Esophagus muscularis mucosa (tissue), 4 donors: ENCODE measurements at places on chromosomes 3 and 15. TPM values are rescaled to one million over a fixed set of nuclear protein-coding genes. Genes with fewer than 3 reads are reported as not detected.

- no peak for DNase-seq
These were observed 594.0 kb upstream of the UBE2E2 start for GRCh38 chr3:22609139-22609538.

GRCh38 chr3:78314327-78314726, 1274.4 kb downstream of the ROBO2 start:
- DNase-seq, result no peak

DNA sequence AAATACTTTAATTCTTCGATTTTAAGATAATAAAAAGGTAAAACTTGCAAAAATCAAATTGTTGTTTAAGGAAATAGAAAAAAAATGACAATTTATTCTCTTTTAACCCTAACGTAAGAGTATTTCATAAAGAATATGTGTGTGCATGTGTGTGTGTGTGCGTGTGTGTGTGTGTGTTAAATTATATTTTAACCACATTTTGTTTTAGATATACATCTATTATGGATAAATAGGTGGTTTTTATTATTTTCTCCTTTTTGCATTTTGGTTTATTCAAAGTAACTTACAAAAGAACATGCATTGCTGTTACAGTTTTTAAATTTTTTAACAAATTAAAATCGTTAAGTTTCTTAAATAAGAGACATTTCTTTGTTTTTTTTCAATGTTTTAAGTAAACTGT, 414.4 kb downstream of the NAALADL2 start:
- DNase-seq, result no peak

- no peak for DNase-seq
These were observed 13.7 kb downstream of the FRMD5 start for GRCh38 chr15:44181410-44181809.

DNA sequence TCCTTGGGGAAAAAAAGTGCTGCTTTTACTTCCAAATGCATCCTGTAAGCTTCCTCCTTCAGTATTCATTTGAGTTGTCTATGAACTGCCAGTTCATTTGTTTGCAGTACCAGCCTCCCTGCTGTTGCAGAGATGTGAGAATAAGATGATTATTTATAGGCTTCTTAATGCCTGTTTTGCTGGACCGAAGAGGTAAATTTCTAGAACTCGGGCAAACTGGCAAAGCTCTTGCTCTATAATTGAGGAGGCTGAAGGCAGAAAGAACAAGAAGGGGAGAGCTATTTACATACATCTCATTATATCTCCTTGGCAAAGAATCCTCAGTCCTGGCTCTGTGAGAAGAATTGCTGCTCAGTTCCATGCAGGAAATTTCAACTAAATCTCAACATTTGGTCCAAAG, 790.4 kb downstream of the GRM7 start:
- no peak for DNase-seq

- DNase-seq, result no peak
These were observed 253.8 kb downstream of the XXYLT1 start for GRCh38 chr3:195017151-195017550.

DNA sequence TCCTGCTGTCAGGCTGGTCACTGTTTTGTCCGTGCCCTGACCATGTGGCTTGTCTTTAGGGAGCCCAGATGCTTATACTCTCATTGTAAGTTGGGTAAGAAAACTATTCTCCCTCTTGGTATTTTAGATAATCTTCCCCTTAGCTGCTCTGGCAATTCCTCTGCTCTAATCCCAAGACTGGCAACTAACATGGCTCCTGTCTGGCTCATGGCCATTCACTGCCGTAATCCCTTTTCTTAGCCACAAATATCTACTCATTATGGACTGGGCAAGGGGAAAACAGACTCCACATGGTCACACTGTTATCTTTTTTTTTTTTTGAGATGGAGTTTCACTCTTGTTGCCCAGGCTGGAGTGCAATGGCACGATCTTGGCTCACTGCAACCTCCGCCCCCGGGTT, 38.8 kb downstream of the TYRO3 start:
- no peak for DNase-seq

DNA sequence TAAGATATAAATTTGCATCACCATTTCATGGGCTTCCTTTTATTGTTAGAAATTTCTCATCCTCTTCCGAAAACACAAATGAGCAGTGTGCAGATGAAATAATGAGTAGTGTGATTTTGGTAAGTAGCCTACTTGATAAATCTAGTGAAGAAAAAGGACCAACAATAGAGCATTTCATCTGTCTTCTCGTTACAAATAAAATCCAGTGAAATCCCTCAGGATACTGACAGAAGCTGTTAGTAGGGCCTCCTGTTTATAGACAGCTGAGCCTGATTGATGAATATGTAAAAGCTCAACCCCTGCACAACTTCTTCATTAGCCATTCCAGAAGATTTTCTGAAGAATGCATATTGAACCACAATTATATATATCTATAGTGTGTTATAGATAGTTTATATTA, 363.7 kb upstream of the EPHA6 start:
- no peak for DNase-seq

- DNase-seq, result no peak
These were observed 1.8 kb downstream of the ICE2 start for GRCh38 chr15:60477164-60477563.

GRCh38 chr3:14241716-14242115, 63.1 kb downstream of the LSM3 start:
- no peak for DNase-seq

DNA sequence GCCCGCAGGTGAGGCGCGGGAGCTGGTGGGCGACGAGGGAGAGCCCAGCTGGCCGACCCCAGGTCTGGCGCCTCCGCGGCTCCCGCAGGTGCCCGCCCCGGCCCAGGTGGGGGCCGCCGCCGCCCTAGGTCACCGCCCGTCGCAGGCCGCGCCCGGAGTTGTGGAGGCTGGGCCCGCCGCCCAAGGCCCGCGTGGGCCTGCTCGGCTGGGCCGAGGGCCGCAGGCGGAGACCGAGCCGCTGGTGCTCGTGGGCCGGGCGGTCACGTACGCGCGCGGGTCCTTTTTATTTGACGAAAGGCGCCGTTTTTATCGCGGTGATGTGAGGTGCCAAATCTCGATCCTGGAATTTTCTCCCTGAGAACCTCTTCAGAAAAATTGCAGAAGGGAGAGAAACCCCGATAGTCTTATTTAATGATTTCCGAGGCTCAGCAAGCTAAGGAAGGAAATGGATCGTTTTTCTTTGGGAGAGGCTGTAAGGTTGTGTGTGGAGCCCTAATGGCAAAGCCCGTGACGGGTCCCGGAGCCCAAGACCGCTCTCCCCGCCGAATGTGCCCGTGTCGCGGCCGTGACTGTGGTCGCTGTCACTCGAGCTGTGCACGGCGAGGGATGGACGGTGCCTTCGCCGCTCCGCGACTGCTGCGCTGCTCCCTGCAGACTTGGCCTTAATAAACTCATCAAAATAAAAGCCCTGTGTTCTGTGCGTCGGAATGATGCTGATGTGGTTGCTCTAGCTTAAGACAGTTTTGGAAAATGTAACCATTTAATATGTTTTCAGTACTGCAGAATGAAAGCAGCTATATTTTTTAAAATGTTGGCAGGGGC, 612 bp downstream of the APPL1 start:
- DNase-seq, result no peak

DNA sequence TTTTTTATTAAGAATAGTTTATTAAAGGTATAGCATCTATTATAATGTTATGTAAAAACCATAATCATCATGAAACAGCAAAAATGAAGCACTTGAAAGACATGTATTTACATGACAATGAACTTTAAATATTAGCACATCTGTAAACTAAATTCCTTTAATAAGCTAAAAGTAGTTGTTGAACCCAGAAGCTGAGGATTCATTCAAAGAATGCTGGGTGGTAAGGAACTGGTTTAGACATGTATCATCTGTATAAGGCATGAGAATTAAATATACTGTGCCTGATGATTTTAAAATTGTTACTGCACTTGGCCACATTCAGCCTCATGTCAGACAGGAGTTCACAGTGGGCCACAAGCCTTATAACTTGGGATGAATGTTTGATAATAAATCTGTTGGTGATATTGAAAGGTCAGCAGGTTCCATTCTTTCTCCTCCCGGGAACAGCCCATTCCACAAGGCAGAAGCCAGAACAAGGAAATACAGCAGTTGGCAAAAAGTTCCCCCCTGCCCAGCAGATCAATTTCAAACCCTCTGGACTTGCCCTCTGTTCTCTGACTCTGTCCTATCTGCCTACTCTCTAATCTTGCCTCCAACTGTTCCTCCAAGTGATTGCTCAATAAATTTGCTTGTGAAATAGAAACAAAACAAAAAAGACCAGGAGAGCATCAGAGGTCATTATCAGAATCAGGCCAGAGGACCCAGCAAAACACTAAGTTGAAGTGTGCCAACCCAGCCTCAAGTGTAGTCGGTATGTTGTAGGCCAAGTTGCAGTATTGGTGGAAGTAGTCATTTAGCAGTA, 49.8 kb upstream of the TEX264 start:
- no peak for DNase-seq

DNA sequence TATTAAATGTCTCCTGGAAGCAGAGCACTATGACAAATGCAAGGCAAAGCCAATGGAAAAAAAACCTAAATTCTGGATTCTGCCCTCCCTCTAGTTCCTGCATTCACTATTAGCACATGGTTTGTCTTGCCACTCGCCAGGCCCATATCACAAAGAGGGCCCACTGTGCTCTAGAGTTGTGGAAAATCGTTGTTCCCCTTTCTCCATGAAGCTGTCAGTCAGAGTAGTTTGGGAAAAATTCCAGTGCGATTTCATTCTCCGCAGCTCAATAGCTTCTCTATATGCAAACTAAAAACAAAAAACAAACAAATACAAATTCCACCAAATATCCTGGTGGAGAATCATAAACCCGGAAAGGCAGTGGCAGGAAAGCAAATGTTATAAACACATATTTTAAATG, 77.3 kb downstream of the RORA start:
- DNase-seq, result no peak

DNA sequence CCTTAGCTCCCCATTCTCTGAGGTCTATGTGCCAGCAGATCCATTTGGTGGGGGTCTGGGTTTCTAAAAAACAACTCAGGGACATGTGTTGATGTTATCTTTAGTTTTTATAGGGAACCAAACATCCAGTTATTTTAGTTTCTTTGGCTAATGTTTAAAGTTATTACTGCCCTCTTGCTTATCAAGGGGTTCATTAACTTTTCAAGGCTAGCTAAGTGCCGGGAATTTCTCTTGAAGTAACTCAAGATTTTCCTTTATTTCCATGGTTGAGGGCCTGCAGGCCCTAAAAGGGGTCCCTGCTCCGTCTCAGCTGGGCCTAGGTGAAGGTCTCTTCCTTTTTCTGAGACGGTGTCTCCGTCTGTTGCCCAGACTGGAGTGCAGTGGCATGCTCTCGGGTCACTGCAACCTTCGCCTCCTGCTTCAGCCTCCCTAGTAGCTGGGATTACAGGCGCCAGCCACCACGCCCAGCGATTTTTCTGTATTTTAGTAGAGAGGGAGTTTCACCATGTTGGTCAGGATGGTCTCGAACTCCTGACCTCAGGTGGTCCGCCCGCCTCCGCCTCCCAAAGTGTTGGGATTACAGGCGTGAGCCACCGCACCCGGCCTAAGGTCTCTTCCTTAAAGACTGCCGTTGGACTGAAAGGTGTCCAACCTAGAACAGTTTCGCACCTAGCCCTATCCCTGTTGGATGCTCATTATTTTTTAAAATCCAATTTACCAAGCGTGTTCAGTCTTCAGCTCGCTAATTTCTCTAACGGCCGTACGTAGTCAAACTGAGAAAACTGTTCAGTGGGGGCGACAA, 1.3 kb upstream of the OXSR1 start:
- DNase-seq, result no peak

DNA sequence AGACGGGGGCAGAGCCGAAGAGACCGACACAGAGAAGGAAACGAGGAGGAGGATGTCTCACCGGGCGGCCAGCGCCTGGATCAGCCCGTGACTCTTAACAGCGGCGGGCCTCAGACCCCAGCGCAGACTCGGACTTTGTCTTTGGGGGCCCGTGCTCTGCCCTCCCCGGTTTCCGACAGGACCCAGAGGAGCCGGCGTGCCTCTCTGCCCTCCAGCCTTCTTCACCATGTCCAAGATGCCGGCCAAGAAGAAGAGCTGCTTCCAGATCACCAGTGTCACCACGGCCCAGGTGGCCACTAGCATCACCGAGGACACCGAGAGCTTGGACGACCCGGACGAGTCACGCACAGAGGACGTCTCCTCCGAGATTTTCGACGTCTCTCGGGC, 1.0 kb downstream of the TSC22D2 start:
- DNase-seq, result no peak

DNA sequence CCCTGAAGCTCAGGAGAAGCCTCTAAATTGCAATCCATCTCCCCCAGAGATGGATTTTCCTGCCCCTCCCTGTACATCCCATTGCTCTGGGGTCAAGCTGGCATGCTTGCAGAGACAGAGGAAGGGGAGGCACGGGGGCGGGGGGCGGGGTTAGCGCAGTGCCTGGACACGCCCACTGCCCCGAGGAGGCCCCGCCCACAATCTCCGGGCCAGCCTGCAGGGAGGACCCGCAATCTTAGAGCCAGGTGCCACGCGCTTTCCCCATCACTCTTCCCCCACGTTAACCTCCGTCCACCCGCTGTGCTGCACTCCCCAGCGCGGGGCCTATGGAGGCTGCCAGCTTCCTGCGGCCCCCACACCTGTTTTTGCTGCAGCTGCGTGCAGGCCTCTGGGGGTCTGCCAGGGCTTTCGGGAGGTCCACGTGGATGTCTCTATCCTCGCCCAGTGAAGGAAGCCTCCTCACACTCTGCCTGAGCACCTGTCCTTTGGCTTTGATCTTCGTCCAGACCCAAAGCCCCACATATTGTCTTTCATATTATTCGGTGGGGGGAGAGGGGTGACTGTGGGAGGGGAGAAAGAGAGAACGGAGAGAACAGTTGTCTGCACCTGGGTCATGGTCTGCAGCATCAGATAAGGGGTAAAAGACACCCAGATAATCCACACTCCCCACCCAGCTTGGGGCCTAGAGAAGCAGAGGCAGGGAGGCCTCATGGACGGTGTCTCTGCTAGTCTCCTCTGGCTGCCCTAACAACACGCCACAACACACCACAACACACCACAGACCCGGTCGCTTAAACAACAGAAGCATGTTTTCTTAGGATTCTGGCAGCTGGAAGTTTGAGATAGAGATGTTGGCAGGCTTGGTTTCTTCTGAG, 118.0 kb upstream of the MEF2A start:
- no peak for DNase-seq

GRCh38 chr3:135447483-135447882, 518.0 kb upstream of the PPP2R3A start:
- peak; percentile 37 for DNase-seq

DNA sequence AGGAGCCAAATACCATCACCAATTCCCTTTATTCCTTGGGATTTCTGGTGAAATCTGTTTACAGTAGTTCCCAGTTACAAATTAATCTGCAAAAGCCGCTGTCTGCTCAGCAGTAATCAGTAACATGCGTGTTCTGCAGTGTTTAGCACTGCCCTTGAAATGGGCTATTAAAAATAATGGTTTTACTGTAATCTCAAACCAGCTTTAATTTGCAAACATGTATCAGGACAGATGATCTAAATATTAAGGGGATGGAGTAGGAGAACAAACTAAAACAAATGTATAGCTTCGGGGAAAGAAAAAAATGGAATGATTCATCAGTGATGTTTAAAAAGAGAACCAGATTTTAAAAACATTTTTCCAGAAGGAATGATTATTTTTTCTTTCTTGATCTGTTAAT, 513.2 kb downstream of the MECOM start:
- DNase-seq, result no peak

GRCh38 chr3:111885578-111885977, 26.5 kb downstream of the PHLDB2 start:
- DNase-seq, result no peak

ADCY5 gene
- total RNA-seq, result 177 TPM

THRB gene
- 31.6 TPM for total RNA-seq

CPN2 gene
- total RNA-seq, result not detected

COL6A6 gene
- 0.17 TPM for total RNA-seq

SERPINI1 gene
- total RNA-seq, result 3.7 TPM

ATP13A4 gene
- total RNA-seq, result 0.39 TPM

STAB1 gene
- total RNA-seq, result 101 TPM

SAXO2 gene
- 1.3 TPM for total RNA-seq

NPHP3 gene
- 28.3 TPM for total RNA-seq

MGLL gene
- total RNA-seq, result 73.9 TPM

STAC gene
- total RNA-seq, result 8.6 TPM

SLC7A14 gene
- total RNA-seq, result 0.57 TPM
